ENCODE measurements at places on chromosomes 1 and 21.

- no peak for DNase-seq
Observed at GRCh38 chr1:234517110-234517802, 38.3 kb upstream of the TARBP1 start.

DNA sequence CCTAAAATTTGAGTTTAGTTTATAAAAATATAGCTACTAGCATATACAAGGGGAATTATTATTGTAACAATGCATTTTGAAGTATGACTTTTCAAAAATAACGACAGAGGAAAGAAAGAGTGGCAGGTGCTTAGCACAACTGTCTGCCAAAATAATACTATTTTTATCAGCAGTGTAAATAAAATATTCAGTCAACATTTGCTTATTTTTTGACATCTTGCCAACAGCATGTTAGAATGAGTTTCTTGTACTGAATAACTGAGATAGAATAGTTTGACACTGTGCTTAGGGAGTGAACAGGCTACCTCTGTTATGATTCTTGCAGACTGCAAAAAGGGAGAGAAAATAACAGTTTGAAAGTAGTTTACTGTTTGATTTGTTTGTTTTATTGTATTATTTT, 909.8 kb downstream of the BRINP3 start:
- no peak for DNase-seq

DNA sequence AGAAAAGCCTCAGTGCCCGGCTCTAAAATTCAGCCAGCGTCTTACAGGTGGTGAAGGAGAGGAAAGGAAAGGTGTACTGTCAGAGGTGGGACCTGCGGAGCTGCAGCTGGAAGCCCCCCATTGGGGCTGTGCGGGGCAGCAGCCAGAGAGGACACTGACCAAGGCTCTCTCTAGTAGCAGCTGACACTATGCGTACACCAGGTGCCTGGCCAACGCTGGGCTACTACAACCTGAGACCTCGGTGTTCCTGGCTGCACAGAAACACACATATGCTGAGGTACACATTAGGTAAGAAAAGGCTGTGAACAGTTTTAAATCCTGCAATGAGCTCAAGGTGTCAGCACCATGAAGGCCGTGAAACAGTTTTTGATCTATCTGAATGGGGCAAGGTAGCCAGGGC, 55.5 kb upstream of the EDN2 start:
- DNase-seq: no peak

GRCh38 chr1:42788021-42788420, 3.2 kb downstream of the TMEM269 start:
- no peak for DNase-seq

DNA sequence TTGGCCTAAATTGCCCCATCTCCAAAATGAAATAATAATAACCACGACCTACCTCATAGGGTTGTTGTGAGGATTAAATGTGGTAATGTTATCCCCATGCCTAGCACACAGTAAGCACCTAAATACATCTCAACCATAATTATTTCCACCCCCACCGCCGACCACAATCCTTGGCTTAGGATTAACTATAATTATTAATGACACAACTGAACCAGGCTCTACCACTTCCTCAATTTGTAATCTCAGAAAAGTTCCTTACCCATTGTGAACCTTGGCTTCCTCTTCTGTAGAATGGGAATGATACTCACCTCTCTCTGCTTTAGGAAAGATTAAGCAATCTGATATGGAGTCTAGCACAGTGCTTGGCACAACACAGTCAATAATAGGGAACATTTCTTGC, 44.3 kb upstream of the TACSTD2 start:
- DNase-seq: no peak
